ENCODE measurements at places on chromosomes 3 and 15.

DNA sequence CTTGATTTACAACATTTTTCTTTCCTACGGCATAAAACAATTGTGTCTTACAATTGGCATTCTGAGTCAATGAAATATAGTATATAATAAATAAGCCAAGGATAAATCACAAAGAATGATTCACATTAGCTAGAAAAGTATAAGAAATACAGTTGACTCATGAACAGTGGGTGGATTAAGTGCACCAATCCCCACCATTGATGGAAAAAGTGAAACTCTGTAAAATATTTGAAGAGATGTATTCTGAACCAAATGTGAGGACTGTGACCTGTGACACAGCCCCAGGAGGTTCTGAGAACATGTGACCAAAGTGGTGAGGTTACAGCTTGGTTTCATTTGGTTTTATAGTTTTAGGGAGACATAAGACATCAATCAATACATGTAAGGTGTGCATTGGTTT is 227.5 kb downstream of the ALCAM start:
- no peak for DNase-seq

- no peak for DNase-seq
These were observed 224.7 kb upstream of the POU1F1 start for GRCh38 chr3:87501076-87501475.

DNA sequence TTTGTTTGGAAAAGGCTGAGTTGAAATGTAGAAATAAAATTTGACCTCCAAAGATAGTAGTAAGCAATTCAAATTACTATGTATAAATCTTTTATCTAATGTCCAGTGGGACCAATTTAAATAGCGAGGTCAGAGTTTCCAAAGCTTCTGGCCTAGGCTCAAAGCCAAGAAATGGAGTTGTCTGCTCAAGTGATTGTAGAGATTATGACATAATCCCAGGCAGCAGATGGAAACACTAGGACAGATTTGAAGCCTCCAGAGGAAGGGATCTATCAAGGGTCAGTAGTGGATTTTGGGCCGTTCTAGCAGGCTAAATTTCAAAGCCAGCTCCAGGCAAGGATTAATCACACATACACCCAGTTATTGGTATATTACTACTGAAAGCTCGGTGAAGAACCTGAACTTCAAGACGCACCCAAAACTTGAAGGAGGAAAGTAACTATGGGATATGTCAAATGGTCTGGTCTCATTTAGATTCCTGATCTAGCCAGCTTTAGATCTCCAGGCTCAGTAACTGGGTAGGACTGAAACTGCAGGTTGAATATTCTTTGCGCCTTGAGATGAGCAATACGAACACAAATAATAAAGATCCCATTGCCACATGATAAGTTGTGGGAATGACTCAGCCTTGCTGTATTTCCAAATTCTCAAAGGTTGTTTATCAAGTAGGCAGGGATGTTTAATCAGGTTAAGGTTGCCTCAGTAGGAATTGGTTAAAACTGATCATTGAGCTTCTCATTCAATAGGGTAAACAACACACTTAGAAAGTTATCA is 30.9 kb upstream of the ARRDC4 start:
- no peak for DNase-seq

GRCh38 chr3:23075496-23075895 is 127.6 kb upstream of the UBE2E2 start:
- no peak for DNase-seq

GRCh38 chr15:61404567-61404966 is 175.5 kb upstream of the RORA start:
- DNase-seq, result no peak

- no peak for DNase-seq
These were observed 43.8 kb upstream of the ARHGEF3 start for GRCh38 chr3:56845505-56845904.

GRCh38 chr15:28978011-28978378 is 92.2 kb downstream of the APBA2 start:
- no peak for DNase-seq

DNA sequence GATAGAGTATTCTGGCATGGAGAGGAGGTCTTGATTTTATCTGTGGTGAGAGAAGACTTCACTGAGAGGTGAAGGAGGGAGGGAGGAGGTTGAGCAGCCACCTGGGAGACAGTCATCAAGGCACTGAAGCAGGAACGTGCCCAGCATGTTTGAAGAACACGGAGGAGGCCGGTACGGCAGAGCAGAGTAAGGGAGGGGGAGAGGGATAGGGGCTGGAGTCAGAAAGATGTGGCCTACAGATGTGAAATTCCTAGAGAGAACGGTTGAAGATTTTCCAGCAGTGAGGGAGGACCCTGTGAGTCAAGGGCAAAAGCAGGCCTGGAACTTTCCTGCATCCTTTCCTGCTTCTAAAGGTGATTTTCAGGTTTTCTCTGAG is 21.7 kb upstream of the IQCF6 start:
- DNase-seq, result no peak

DNA sequence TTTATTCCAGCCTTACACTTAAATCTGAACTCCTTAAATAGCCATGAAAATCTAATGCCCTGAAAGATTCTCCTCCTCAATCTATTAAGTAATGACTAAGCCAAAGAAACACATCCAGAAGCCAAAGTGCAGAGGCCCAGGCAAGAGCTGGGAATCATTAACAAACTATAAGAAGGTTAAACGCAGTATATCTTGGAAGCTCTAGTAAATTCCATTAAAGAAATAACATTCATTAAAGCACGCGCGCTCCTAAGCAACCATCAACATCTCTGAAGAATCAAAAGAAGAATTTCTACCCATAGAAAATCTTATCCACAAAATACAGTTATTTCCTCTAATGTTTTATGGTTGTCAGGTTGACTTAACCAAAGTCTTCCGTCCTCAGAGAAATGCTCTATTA is 29.5 kb downstream of the MB21D2 start:
- DNase-seq, result no peak

DNA sequence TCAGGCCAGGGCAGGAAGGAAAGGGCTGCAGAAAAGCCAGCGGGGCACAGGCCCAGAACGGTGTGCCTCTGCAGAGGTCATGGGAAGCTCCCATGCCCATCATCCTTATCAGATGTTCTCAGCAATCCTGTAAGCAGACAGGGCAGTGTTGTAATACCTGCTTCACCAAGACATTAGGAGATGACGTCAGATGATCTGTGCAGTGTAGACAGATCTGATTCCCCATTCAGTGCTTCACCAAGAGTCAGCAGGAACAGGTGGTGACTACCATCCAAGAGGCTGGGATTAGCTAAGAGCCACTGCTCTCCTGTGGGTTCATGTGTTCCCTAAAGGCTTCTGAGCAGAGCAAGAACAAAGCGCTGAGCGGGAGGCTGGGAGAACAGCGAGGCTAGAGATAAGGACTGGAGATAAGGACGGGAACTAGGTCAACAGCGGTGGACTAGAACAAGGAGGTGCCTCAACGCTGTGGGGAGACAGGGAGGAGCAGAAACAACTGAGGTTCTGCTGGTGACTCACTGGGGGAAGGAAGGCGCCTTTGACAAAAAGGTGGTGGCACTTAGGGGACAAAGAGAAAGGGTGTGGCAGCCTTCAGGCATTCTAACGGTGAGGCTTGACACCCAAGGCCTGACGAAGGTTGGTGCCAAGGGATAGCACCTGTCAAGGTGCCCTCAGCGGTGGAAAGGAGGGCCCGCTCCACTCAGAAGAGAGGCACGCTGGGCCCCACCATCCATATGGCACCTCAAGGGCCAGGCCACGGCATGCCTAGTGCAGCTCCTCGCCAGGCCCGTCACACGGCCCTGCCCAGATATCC is 28.4 kb downstream of the CCDC12 start:
- DNase-seq, result peak; percentile 56

- DNase-seq, result no peak
These were observed 421.7 kb upstream of the GOLIM4 start for GRCh38 chr3:168517249-168518071.

- DNase-seq, result no peak
These were observed 151.4 kb downstream of the SHQ1 start for GRCh38 chr3:72696815-72697214.

GRCh38 chr3:129795186-129796010 is 98.1 kb downstream of the TMCC1 start:
- DNase-seq, result no peak

Data from stimulated activated CD8-positive, alpha-beta memory T cell treated with anti-CD3 and anti-CD28 coated beads, Interleukin-4, amount 100 ng/mL, for 4 hours (primary cell).